Glutamatergic neuron (in vitro differentiated cells): ENCODE measurements at places on chromosomes 3 and 15. TPM values are rescaled to one million over a fixed set of nuclear protein-coding genes. Genes with fewer than 3 reads are reported as not detected.

PLCB2 gene
- 2.6 TPM for total RNA-seq

CCR9 gene
- not detected for total RNA-seq

UROC1 gene
- total RNA-seq, result not detected

AMIGO3 gene
- 1.4 TPM for total RNA-seq

SORD gene
- 29.1 TPM for total RNA-seq

PARP16 gene
- total RNA-seq, result 6.8 TPM

LMAN1L gene
- not detected for total RNA-seq

IMPG2 gene
- total RNA-seq, result 2.4 TPM

GRCh38 chr15:74724570-74725224, 631 bp downstream of the CYP1A1 start:
- H3K27me3 ChIP-seq, result peaks cover 16% of the 10 kb centered on the region
- H3K4me3 ChIP-seq, result no peak overlapping the region
- H3K36me3 ChIP-seq, result peaks cover 7% of the 10 kb centered on the region
- no peak overlapping the region for H3K27ac ChIP-seq
- H3K4me1 ChIP-seq, result peaks cover 12% of the 10 kb centered on the region
- DNase-seq, result no peak

DNA sequence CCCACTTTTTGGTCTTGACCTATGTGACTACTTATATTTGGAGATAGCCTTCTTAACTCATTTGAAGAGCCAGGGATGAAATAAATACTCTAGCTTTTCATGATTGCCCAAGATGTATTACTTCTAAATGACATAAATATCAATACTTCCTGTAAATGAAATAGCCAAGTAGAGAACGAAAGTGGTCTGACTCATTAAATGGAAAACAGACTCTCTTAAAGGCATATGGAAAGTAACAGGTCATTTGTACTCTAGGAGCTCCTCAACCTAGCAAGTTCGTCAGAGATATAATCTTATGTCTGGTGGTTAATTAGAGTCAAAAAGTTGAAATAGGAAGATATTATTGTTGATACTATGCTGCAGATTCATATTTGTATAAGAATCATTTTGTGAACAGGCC, 1105.4 kb downstream of the TUSC7 start:
- no peak overlapping the region for H3K4me3 ChIP-seq
- peaks cover 11% of the 10 kb centered on the region for H3K4me1 ChIP-seq
- H3K27ac ChIP-seq, result no peak overlapping the region
- no peaks in the 10 kb centered on the region for H3K36me3 ChIP-seq
- peaks cover 2% of the 10 kb centered on the region for H3K27me3 ChIP-seq

- H3K27me3 ChIP-seq, result no peaks in the 10 kb centered on the region
- H3K4me3 ChIP-seq, result no peak overlapping the region
- DNase-seq, result no peak
These were observed 28.4 kb downstream of the TFRC start for GRCh38 chr3:196053487-196053886.

DNA sequence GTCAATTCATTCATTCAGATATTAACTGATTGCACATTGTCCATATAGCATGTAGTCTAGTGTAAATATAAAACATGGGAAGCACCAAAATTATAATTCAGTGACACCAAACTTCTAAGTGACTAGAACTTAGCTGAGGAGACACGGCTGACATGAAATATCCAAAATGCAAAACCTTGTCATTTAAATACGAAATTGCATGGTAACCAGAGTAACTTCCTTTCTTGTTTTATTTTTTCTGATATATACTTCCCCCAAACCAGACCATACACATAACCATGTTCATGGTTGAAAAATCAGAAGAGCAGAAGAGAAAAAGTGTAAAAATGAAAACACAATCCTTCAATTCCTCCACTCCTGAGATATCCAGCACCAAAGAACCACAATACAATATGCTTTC, 38.0 kb downstream of the CBLB start:
- H3K4me3 ChIP-seq, result no peak overlapping the region
- DNase-seq, result no peak
- peaks cover 4% of the 10 kb centered on the region for H3K36me3 ChIP-seq
- peaks cover 36% of the 10 kb centered on the region for H3K4me1 ChIP-seq

GRCh38 chr3:121690777-121691405, 30.2 kb upstream of the HCLS1 start:
- no peak for DNase-seq
- no peaks in the 10 kb centered on the region for H3K27me3 ChIP-seq
- no peaks in the 10 kb centered on the region for H3K4me1 ChIP-seq
- no peak overlapping the region for H3K4me3 ChIP-seq
- no peak overlapping the region for H3K27ac ChIP-seq

GRCh38 chr15:68337826-68338225, 60.3 kb downstream of the FEM1B start:
- H3K36me3 ChIP-seq, result no peaks in the 10 kb centered on the region
- H3K27ac ChIP-seq, result no peak overlapping the region
- H3K4me3 ChIP-seq, result no peak overlapping the region
- H3K4me1 ChIP-seq, result peaks cover 13% of the 10 kb centered on the region

GRCh38 chr3:183508821-183509220, 46.7 kb downstream of the KLHL6 start:
- H3K27me3 ChIP-seq, result peaks cover 3% of the 10 kb centered on the region
- peaks cover 16% of the 10 kb centered on the region for H3K4me1 ChIP-seq
- H3K27ac ChIP-seq, result no peak overlapping the region
- H3K36me3 ChIP-seq, result peaks cover 7% of the 10 kb centered on the region
- H3K4me3 ChIP-seq, result no peak overlapping the region

ACP3 gene
- not detected for total RNA-seq

DNA sequence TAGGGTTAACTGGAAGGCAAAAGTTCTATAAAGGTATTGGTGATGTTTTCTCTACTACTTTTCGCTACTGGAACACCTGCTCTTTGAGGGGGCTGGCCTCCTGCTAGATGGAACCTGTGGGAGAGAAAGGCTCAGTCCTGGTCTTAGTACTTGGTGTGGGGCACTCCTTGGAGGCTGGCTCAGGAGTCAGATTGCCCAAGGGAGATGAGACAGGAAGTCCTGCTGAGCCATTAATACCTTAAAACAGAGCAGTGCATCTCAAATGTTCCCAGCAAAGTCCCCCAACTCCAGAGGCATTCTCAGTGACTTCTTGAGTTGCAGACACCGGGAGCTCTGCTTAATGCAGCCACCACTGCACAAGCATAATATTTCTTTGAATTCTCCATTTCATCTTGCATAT, 3.1 kb upstream of the ADAMTSL3 start:
- no peak overlapping the region for H3K27ac ChIP-seq
- no peak for DNase-seq
- no peaks in the 10 kb centered on the region for H3K4me1 ChIP-seq
- H3K4me3 ChIP-seq, result no peak overlapping the region
- no peaks in the 10 kb centered on the region for H3K36me3 ChIP-seq

DNA sequence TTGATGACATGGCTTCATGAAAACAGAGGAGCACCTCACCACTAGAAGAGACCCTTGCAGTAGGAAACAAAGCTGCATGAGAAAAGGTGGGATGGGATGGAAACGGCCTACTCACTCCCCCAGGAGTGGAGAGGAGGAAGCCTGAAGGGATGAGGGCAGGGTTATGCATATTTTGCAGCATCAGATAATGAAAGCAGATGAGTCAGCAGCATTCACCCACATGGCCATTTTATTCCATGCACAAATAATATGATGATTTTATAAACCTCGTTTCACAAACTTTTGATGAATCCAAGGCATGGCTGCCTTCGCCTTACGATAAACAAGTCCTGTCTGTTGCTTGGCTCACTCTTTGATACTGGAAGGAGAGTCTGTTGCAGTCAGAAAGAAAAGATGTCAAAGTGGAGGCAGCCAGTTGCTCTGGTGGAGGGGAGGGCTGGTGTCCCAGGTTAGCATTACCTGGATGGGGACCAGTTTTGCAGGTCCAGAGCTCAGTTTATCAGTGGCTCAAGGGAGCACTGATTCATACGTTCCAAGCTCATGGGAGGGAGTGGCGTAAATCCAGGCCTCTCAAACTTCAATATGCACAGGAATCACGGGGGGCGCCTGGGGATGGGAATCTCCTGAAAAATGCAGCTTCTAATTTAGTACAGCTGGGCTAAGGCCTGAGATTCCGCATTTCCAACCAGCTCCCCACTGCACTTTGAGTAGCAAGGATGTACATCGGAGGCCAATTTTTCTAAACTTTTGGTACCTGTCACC, 9.2 kb upstream of the EHD4 start:
- H3K4me1 ChIP-seq, result no peaks in the 10 kb centered on the region
- peaks cover 4% of the 10 kb centered on the region for H3K27me3 ChIP-seq
- H3K27ac ChIP-seq, result no peak overlapping the region
- no peaks in the 10 kb centered on the region for H3K36me3 ChIP-seq

DNA sequence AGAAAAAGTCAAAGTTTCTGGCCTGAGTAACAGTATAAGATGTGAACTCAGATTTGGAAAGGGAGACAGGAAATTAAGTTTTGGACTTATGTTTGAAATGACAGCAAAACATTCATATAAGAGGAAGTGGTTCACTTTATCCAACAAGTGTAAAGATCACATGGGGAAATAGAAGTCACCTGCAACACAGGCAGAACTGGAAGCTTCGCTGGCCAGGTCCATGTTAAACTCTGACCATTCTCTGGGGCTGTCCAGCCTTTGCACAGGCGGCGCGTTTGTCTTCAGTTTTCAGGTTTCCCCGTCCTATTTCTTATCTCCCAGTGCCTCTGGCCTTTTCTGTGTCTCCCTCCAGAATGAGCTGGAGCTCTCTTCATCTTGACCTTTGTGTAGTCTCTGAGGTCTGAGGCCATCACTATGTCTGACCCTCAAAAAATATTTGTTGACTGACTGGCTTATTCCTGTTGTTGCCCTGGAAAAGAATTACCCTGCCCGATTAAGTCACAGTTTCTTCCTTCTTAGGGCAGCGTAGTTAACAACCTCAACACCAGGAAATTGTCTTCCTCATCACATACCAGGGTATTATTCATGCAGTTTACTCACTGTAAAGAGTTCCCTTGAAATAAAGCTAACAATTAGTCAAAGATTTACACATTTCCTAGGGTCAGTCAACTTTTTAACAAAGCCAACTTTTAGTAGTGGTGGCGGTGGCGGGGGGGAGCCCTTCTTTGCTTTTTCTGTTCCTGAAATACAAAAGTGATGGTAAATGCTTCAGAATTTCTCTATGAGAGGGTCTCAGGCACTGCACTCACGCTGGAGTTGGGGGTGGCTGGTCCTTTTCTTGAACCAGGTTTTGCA, 959 bp upstream of the RASA2 start:
- H3K36me3 ChIP-seq, result peaks cover 4% of the 10 kb centered on the region
- H3K27me3 ChIP-seq, result peaks cover 6% of the 10 kb centered on the region
- no peak for DNase-seq
- peak overlapping the region; percentile 81 for H3K27ac ChIP-seq

- H3K36me3 ChIP-seq, result no peaks in the 10 kb centered on the region
- no peak for DNase-seq
- H3K27ac ChIP-seq, result no peak overlapping the region
- H3K4me1 ChIP-seq, result no peaks in the 10 kb centered on the region
- peaks cover 3% of the 10 kb centered on the region for H3K27me3 ChIP-seq
These were observed 161.2 kb downstream of the ATP10A start for GRCh38 chr15:25701721-25702465.

- peak overlapping the region; percentile 81 for H3K27ac ChIP-seq
- peaks cover 6% of the 10 kb centered on the region for H3K27me3 ChIP-seq
- no peak for DNase-seq
- H3K36me3 ChIP-seq, result peaks cover 2% of the 10 kb centered on the region
- H3K4me1 ChIP-seq, result peaks cover 24% of the 10 kb centered on the region
These were observed 74.8 kb downstream of the RPL39L start for GRCh38 chr3:187064210-187065115.

GRK7 gene
- total RNA-seq, result not detected

DNA sequence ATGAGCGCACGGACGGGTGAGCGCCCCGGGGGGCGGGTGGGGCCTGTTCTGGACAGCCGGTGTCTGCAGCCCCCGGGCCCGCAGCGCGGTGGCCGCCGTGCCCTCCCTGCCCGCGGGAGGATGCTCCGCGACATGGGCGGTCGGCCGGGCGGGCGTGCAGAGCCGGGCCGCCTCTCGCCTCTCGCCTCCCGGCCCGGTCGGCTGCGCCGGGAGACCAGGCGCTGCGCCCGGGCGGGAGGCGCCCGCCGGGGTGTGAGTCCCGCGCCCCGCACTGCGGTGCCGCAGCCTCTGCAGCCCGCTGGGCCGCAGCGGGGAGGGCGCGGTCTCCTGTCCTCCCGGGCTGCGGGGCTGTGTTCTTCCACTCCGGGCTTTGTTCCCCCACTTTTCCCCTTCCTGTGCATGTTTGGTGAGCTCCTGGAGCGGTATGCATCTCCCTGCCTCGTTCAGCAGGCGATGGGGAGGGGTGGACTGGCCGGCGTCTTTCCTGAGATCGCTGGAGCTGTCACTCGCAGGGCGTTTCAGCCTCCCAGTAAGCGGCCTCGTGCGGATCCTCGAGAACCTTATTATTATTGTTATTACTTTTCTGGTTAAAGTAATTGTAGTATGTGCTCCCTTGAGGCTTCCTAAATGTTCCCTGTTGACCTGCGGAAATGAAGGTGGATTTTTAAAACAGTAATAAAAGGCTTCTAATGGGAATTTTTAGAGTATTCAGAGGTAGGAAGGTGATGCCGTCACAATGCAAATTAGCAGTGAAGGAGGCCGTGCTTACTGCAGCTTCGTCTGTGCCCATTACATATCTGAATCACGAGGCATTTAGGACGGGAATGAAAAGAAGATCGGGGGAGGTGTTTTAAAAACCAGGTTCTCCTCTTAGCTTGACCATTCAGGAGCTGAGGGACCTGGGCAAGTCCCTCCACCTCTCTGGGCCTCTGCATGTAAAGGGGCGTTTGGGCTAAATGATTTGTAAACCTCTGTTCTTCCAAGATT, 593 bp downstream of the TMOD2 start:
- peak overlapping the region; percentile 93 for H3K4me3 ChIP-seq
- DNase-seq, result peak; percentile 61
- no peaks in the 10 kb centered on the region for H3K36me3 ChIP-seq
- H3K27me3 ChIP-seq, result peaks cover 15% of the 10 kb centered on the region

DNA sequence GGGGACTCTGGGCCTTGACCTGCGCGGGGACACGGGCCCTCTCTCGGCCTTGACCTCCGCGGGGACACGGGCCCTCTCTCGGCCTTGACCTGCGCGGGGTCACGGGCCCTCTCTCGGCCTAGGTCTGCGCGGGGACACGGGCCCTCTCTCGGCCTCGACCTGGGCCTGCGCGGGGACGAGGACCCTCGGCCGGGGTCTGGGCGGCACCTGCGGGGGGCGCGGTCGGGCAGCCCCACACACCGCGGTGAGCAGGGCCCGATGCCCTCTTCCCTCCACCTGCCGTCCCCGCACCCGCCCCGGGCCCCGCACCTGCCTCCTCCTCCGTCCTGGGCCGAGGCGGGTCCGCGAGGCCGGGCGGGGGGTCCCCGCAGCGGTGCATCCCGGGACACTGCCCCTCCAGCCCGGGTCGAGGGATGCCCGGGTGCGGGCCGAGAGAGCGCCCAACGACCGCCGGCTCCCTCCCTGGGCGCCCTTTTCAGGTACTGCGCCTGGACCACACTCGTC, 15.6 kb upstream of the CERS3 start:
- no peak overlapping the region for H3K4me3 ChIP-seq
- no peaks in the 10 kb centered on the region for H3K27me3 ChIP-seq
- DNase-seq, result no peak

IGF1R gene
- 145 TPM for total RNA-seq

KNG1 gene
- total RNA-seq, result not detected
